ENCODE measurements at places on chromosomes 3 and 15. TPM values are rescaled to one million over a fixed set of nuclear protein-coding genes. Genes with fewer than 3 reads are reported as not detected.

The ADGRG7 gene
- total RNA-seq: not detected

The SLCO2A1 gene
- total RNA-seq: not detected

The SV2B gene
- not detected for total RNA-seq

The NUP210 gene
- total RNA-seq: 146 TPM

The CKMT1A gene
- total RNA-seq: not detected

GRCh38 chr15:69576948-69577351 is 124.3 kb downstream of the RPLP1 start:
- DNase-seq: no peak

DNA sequence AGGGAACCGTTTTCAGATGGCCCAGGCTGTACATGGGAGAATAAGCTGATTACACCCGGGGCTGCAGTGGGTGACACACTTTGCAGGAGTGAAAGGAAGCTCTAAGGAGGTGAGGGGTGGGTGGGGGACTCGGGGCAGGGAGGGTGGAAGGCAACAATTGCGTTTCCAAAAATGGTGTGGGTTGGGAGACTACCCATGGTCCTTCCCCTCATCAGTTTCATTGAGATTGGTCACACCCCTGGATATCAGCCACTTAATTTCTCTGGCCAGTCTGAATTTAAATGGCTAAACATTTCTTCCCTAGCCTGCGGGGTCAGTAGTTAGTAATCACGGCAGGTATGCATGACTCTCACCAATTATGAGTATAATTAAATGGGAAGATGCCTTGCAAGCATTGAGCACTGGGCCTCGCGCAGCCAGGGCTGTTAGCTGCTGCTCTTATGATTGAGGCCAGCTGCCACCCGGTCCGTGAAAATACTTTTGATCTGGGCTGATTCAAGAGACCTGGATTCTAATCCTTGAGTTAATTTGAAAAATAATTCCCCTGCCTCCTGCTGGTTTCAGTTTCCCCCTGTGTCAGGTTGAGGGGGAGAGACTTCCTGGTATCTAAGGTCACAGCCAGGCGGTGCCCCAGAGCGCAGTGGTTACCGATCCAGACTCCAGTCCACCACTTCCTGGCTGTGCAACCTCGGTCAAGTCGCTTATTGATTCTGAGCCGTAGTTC is 23.3 kb downstream of the SLC6A6 start:
- DNase-seq: peak; percentile 68

DNA sequence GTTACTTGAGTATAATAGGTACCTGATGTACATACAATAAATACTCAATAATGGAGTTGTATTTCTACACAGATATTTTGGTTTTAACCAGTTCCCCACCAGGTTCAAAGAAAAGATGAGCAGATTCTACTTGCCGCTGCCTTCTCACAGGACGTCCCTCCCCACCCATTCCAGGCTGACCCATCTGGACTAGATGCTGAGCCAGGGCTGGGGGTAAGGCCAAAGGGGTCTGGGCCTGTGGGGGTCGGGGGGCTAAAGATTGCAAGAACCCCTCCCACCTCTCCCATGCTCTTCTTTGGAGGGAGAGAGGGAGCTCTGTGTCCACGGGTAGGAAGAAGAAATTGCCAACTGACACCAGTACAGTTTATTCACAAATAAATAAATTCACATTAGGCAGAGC is 1.5 kb downstream of the MESP1 start:
- no peak for DNase-seq

GRCh38 chr15:42329161-42329560 is 30.1 kb upstream of the CAPN3 start:
- DNase-seq: no peak

GRCh38 chr3:128598884-128599664 is 51.5 kb downstream of the RPN1 start:
- no peak for DNase-seq

DNA sequence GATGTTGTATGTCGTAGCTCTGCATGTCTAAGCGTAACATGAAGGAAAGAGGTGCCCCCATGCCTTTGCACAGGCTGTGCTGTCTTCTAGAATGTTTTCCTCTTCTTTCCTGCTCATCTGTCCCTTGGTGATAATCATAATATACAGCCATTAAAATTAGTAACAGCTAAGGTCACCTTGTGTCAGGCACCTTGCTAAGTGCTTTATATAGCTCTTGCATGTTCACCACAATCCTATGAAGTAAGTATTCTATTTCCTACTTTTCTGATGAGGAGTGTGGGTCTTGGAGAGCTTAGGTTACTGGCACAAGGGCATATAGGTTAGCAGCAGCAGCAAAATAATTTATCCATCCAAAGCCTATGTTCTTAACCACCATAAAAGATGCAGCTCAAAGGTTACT is 754.4 kb downstream of the NTRK3 start:
- no peak for DNase-seq

DNA sequence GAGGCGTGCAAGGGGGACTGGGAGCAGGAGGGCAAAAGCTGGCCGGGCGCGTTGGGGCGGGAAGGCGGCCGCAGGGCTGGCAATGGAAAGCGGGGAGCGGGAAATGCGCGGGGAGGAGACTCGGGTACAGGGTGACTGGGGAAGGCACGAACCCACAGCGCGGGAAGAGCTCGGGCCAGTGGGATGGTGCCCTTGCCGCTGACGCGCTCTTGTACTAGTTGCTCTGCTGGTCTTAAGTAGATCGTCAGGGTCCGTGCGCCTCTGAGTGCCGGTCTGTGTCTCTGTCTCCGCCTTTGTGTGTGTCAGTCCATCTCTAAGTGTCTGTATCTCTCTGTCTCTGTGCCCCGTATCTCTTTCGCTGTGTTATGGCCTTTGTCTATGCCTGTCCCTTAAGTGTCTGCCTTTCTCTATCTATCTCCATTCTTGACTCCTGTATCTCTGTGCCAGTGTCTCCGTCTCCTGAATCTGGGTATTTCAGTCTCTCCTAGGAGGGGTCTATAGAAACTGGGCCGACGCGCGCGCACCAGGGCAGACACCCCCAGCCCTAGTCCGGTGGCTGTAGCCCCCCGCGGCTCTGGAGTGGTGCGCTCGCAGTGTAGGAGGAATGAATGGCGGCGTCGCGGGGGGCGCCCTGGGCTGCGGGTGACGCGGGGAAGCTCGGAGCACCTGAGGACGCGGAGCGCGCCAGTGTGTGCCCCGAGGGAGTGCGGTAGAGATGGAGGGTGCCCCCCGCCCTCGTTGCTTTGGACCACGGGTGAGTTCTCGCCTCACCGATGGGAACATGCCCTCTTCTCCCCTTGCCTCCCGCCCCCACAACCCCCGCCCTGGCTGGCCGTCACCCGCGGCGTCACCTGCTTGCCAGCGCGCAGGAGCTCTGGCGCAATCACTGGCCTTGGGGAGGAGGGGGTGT is 756 bp upstream of the CAMK2N2 start:
- DNase-seq: peak; percentile 15

- no peak for DNase-seq
These were observed 425.2 kb downstream of the SQOR start for GRCh38 chr15:46059921-46060594.

DNA sequence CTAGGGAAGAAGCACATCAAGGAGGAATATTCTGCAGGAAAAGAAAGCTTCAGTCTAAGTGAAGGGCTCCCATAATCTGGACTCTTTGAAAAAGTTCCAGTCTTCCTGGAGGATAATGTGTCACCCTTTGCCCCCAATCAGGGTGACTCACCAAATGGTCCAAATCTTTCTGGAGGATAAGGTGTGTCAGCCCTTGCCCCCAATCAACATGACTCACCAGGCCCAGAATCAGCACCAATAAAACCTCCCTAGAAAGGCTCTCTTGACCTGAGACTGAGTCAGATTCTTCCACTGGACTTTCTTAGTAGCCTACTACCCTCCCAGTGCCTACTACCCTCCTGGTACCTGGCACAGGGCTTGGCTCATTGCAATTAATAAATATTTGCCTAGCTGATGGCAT is 9.5 kb upstream of the ARL14 start:
- no peak for DNase-seq

DNA sequence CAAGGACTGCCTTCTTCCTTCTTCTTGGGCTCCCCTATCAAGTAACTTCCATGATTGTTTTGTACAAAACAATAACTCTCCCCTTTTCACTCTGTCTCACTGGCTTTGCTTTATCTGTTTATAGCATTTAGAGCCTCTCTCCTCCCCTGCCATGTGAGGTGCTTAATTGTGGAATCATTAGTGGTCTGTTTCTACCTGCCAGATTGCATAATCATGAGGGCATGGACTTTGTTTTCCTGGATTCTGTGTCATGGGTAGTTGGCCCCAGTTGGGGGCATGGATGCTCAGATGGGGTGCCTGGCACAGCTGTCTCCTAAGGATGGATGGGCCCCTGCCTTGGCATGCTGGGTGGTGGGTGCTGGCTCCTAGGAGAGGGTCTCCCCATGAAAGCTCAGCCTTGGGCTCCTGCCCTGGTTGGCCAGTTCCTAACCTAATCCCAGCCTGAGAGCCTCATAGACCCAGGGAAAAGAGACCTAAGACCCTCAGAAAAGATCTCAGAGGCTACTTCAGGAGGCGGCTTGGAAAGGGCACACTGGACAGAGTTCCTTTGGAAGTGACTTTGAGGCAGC is 8.0 kb upstream of the CTXND1 start:
- no peak for DNase-seq

DNA sequence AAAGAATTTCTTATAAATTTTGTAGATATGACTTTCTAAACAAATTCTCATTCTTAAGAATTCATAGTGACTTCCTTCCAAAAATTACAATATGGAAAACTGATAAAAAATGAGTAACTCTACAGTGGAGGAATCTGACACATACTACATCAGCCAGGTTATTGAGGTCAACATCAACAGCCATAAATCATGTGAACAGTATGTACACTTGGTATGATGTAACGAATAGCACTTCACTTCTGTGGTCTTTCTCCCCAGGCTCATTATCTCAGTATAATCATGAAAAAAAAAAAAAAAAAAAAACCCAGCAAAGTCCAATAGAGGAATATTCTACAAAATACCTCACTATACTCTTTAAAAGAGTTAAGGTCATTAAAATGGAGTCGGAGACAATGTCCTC is 111.2 kb upstream of the SUCLG2 start:
- no peak for DNase-seq

- DNase-seq: no peak
These were observed 4.2 kb downstream of the B3GALNT1 start for GRCh38 chr3:161100994-161101393.

DNA sequence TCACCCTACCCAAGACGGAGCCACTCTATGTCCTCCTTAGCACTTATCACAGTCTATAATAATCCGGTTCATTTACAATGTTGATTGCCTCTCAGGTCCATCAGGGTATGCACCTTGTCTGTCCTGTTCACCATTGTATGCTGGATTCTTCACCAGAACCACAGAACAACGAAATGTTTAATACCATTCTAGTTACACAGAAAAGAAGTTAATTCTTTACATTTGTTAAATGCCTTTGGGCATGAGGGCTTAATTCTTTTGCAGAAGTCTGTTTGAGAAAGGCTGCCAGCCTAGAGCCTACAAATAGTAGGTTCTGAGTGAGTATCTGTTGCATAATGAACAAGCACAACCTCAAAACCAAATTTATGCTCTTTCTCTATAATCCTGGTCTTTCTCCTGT is 22.6 kb downstream of the TTC23 start:
- no peak for DNase-seq

- no peak for DNase-seq
These were observed 35.3 kb downstream of the PAK2 start for GRCh38 chr3:196774848-196775422.

GRCh38 chr15:51818150-51818549 is 11.3 kb upstream of the TMOD3 start:
- no peak for DNase-seq

- no peak for DNase-seq
These were observed 18.3 kb downstream of the DLG1 start for GRCh38 chr3:197280156-197280555.

DNA sequence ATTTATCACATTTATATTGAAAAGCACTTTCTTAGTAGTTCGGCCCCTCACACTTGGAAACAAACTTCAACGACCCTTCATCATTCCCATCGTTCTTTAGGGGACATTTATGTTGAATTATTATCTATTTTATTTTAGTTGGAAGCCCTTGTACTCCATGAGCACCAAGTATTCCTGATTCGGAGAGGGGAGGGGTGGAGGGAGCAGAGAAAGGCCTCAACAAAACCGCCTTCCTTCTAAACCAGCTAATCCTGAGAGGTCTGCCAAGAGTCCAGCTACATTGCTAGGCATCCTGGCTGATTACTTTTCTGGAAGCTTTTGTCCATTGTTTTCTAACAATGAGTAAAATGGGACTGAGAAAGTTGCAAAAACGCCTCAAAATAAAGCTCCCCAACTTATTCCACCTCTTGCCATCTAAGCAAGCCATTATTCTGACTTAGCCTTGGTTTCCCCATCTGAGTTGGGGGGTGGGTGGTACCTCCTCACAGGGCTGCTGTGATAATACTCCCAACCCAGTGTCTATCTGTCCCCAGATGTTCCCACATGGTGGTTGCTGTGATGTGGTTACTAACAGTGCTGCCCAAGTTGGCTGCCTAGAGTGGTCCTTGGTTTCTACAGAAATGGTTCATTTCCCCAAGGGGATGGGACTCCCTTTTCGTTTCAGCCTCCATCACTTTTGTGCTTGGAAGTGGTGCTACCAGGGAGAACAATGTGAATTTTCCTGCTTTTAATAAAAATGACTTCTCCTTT is 1.2 kb upstream of the TMEM158 start:
- DNase-seq: no peak

GRCh38 chr15:75054172-75054897 is 30.9 kb downstream of the PPCDC start:
- no peak for DNase-seq

DNA sequence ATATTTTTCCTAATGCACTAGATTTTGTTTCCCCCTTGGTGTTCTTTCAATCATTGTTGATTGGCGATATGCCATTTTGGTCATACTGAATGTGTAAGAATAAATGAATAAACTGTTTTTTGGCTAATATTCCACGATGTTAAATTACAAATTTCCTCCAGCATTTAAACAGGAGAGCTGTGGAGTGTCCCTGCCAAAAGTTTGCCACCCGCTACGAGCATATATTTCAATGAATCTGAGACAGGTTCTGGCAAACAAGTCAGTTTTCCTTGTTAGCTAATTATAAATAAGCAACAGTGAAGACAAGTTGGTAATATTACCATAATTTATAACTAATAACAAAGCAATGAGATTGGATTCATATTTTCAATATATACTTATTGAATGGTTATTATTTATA is 777.6 kb downstream of the ROBO1 start:
- DNase-seq: no peak

DNA sequence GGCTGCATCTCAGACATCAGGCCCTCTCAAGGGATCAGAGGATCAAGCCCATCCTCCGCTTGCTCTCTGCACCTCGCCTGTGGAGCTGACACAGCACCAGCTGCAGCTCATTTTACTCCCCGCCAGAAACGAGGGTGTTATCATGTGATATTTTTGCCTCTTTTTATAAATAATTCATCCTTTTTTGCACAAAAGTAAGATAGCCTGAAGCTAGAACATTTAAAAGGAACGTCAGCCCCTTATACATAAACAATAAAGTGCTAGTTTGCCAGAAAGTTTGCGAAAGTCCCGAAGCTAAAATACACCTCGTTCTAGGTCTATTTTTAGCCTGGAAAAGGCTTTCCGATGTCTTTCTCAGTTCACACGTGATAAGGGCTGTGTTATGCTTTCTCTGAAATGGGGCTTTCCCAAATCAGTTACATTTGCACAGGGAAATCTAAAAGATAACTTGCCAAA is 9.6 kb upstream of the FAM174B start:
- no peak for DNase-seq

All from CD8-positive, alpha-beta memory T cell (primary cell).